ENCODE measurements at places on chromosomes 1 and 21.

DNA sequence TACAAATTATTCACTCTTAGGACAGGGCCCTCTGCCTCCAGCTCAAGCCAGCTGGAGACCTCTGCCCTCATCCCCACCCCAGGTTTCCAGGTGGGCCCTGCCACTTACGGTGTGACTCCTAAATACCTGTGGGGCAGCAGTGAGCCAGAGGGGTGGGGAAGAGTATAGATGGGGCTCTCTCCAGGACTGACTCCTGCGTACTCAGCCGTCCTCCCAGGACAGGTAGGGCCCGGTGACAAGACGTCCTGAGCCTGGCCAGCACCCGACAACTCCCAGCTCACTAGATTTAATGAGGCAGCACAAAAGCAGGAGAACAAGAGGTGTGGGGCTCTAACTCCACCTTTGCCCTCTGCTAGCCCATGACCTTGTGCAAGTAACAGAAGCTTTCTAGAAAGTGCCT, 16.8 kb downstream of the GNG12 start:
- no peak for DNase-seq

DNA sequence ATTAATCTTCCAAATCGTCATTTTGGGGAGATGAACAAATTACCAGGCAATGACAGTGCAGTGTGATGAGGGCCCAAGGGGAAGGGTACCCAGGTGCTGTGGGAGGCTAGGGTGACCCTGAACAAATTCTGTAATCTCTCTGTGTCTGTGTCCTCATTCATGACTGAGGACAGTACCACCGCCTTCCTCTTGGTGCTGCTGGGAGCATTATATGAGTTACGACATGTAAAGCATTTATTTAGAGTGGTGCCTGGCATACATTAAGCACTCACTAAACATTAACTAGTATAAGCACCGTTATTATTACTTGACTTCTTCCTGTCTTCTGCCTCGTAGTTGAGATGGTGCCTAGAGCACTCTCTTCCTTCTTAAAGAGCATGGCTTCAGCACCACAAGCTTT, 468.2 kb upstream of the VAMP3 start:
- no peak for DNase-seq

DNA sequence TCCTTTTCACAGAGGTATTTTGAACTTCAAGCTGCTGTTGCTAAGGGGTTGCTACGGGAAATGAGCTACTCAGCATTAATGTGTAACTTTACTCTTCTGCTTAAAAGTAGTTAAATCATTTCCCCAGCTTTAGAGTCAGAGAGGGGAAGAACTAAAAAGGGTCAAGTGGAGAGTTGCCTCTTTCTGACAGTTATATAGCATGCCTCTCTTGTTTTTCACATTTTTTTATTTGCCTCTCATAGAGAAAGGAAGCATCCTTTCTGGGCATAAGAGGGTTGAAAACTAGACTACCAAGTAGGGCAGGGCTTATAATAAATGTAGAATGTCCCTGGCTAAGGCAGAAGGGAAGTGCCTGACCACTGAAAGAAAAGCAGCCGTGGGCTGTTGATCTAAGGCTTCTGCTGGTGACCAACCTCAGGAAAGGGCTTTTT, 10.1 kb upstream of the ELAVL4 start:
- DNase-seq = no peak

DNA sequence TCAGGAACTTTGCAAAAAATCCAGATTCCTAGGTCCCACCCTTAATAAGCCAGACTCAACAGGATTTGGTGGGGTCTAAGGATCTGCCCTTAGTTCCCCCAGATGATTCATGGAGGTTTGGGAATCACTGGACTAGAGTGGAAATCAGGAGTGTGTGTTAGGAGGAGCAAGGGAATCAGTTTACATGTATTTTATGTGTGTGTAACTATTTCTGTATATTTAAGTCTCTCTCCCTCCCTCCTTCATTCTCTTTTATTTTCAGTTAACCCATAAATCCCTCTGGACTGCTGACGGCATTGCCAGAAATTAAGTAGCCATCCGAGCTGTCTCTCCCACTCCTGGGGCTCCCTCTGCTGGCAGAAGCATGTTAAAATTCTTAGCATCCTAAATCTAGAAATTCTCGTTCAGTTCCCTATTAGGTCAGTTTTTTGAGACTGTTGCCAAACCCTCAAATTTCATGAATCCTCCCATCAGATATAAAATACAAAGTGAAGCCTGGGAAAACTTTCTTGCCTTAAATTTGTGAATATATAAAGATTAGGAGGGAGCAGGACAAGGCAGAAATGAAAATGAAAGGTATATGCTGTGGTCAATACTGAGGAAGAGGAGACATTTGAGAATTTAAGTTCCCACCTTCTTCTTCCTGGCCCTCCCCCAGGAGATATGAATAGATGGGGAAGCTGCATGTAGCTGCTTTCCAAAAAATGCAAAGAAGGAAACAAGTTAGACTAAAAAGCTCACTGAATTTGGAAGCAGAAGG, 11.7 kb upstream of the HSD11B1 start:
- DNase-seq = peak; percentile 71

DNA sequence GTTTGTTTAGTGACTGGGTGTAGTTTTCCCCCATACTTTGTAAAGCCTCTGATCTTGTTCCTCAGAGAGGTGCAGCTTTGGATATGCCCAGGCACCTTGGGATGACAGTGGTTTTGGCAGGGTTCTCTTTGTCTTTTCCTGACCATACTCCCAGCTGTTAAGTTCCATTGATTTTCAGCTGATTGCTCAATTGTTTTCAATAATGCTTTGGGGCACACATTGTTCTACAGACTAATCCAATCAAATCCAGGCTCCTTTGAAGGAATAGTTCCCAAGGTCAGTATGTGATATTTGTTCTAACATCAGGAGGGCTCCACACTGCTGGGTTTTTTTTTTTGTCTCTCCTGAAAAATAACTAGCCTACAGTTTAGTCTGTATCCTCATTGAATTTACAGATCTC, 24.8 kb downstream of the PPP2R5A start:
- no peak for DNase-seq

GRCh38 chr1:201137579-201138310, 10.8 kb upstream of the ASCL5 start:
- DNase-seq = peak; percentile 53

DNA sequence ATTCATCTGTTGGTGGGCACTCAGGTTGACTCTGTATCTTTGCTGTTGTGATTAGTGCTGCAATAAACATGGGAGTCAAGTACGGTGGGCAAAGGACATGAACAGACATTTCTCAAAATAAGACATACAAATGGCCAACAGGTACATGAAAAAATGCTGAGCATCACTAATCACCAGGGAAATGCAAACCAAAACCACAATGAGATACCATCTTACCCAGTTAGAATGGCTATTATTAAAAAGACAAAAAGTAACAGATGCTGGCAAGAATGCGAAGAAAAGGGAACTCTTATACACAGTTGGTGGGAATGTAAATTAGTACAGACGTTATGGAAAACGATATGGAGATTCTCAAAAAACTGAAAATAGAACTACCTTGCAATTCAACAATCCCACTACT, 98.9 kb downstream of the TMEM53 start:
- no peak for DNase-seq

DNA sequence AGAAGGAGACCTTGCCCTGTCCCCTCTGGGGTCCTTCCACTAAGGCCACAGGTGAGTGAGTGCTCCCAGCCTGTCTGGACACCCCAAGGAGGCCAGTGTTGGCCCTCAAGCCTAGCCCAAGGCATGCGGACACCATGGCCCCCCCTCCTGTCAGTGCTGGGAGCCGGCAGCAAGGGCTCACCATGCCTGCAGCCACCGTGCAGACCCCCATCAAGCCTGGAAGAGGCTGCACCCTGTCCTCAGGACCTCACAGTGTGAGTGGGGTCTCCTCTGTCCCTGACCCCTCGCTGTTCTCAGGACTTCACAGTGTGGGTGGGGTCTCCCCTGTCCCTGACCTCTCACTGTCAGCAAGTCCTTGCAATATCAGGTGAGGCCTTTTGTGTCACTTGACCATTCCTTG, 33.2 kb upstream of the PRSS38 start:
- DNase-seq = no peak

DNA sequence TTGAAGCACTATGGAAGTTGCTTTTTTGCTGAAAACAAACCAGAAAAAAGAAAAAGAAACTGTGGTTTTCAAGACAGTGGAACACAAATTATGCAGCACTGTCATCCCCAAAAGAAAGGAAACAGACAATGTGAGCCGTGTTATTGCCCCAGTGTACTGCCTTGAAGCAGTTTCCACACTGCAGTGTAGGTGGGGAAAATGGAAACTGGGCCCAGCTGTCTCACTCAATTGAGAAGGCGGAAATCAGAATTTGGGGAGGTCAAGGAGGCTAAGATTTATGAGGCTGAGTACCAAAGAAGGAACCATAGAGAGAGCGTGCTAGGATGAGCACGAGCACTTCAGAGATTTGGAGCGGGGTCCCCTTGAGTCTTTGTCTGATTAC, 55.5 kb downstream of the MPZL1 start:
- no peak for DNase-seq

DNA sequence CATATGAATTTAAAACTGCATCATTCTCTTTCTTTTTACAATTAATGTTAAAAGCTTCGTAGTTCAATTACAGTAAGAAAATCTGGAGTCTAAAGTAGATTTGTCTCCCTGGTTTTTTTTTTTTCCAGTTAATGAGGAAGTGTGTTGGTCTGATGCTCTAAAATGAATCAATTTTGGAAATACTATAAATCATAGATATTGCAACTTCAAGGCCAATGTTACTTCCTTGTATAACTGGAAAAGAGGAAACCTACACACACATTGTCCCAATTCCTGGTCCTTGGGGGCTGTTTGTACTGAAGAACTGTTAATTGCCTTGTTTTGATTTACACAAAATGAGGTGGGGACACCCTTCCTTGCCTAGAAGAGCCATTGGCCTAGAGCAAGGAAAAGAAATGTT, 107.2 kb downstream of the RGS2 start:
- DNase-seq = no peak

DNA sequence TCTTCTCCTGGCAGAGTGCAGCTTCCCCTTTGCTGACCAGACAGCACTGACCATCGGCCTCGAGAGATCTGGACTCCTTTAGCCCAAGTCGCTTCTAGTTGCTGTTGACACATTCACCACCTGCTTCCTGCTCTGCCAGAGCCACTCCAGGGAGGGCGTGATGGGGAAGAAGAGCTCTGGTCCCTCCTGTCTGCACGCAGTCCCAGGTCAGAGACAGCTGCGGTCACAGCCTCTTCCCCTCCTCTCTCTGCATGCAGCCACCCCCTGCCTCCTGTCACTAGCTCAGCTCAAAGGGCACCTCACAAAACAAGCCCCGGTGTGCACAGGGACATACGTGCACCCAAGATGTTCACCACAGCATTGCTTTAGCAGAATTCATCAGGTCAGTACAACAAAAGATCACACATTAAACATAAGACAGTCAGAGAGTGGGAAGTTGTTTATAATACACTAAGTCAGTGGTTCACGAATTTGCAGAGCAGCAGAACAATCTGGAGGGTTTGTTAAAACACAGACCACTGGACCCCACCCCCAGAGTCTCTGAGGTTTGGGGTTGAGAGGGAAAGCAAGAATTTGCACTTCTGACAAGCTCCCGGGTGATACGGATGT, 132.9 kb downstream of the SYF2 start:
- DNase-seq = peak; percentile 31

DNA sequence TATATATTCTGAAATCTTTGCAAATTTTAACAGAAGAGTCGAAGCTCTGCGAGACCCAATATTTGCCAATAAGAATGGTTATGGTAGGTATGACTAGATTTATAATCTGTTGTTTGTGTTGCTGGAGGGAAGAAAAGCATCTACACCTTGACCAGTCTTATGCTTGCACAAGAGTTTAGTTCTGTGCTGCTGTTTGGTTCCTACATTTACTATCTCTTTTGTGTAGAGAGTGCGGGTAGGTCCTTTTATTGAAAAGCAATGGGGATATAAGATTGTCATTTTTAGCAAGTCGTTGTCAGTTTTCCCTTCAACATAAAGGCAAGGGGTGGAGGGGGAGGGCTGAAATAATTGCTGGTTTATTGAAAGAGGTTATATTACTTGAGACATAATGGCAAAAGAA, 396 bp downstream of the ELAVL4 start:
- DNase-seq = no peak

GRCh38 chr1:222084996-222085395, 343.1 kb upstream of the DUSP10 start:
- DNase-seq = no peak

- no peak for DNase-seq
Observed at GRCh38 chr1:203328714-203329122, 22.2 kb downstream of the FMOD start.

GRCh38 chr21:43983390-43983789, 28.7 kb upstream of the TRAPPC10 start:
- no peak for DNase-seq

- DNase-seq = no peak
Observed at GRCh38 chr1:51942281-51942680, 48.2 kb downstream of the RAB3B start.

GRCh38 chr1:210989905-210990304, 144.0 kb downstream of the KCNH1 start:
- DNase-seq = no peak

- DNase-seq = no peak
Observed at GRCh38 chr1:96522927-96523326, 198.7 kb upstream of the PTBP2 start.

GRCh38 chr1:204506201-204506968, 9.8 kb upstream of the MDM4 start:
- peak; percentile 91 for DNase-seq

DNA sequence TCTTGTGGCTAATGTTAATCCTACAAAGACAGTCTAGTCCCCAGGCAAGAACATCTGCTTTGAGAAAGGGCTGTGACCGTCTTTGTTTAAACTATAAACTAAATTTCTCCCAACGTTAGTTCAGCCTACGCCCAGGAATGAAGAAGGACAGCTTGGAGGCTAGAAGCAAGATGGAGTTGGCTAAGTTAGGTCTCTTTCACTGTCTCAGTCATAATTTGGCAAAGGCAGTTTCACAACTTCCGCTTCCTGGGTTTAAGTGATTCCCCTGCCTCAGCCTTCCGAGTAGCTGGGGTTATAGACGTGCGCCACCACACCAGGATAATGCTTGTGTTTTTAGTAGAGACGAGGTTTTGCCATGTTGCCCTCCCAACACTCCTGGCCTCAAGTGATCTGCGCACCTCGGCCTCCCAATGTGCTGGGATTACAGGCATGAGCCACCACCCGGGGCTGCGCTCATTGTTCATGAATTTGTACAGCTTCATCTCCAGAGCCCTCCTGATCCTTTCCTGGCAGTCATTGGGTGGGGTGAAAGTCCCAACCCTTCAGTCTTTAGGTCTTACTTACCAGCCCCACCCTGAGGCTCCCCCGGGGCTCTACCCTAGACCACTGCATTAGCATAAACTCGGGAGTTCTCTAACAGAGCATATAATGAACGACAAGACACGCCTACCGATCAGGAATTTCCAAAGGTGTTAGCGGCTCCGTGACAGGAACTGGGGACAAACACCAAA, 4.9 kb upstream of the MASP2 start:
- DNase-seq = no peak

GRCh38 chr1:191528275-191528674, 630.0 kb upstream of the RGS18 start:
- DNase-seq = no peak

DNA sequence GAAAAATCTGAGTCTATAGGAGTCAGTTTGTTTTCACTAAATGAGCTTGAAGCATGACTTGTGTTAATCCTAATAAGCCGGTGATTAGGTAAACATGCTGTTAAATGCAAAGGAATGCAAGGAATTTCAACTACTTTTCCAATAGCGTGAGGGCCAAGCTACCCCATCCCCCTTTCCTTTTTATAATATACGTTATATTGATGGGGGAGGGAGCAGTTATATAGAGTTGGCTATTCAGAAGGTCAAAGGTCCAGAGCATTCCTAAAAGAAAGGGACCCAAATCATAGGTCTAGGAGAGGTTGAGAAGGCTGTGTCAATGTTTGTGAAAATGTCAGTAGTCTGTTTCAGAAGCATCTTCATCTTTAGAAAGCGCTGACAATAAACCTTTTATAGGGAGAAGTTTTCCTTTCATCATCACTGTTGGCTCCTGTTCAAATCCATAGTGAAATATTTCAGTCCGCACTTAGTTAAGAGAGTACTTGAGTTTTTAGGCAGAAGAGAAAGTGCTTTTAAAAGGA, 3.8 kb downstream of the CCN1 start:
- no peak for DNase-seq
